Stromal cell of bone marrow (primary cell): ENCODE measurements at places on chromosomes 5 and 9.

DNA sequence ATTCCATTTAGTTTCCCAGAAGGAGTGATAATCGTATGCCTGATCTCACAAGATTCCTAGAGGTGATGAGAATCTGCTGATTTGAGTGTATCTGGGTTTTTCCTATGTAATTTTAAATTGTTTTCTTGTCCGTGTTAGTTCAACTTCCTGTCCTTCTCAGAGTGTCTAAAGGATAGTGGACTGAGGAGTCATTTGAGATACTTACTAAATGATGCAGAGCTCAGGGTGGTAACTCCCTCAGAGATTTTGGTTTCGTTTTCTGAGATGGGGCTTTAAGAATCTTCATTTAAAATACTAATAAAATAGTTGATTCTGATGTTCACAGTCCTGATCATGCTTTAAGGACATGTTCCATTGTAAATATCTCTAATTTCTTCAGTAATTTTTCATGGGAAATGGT is 30.3 kb downstream of the MELK start:
- peak; percentile 36 for DNase-seq

DNA sequence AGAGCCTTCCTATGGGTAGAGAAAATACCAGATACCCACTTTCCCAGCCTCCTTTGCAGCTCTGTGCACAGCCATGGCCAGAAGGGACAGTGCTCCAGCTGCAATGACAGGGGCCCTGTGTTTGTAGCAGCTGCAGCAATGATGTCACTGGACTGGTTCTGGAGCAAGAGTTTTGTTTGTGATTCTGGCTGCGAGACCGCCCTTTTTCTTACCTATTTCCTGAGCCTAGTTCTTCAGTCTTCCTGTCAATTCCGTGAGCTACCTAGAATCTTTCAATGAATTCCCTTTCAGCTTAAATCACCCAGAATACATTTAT is 10.0 kb upstream of the BOD1 start:
- no peak for DNase-seq

GRCh38 chr5:109690242-109690974 is 681 bp downstream of the MAN2A1 start:
- no peak for DNase-seq

GRCh38 chr5:95843733-95844223 is 21.3 kb upstream of the GLRX start:
- DNase-seq = no peak

DNA sequence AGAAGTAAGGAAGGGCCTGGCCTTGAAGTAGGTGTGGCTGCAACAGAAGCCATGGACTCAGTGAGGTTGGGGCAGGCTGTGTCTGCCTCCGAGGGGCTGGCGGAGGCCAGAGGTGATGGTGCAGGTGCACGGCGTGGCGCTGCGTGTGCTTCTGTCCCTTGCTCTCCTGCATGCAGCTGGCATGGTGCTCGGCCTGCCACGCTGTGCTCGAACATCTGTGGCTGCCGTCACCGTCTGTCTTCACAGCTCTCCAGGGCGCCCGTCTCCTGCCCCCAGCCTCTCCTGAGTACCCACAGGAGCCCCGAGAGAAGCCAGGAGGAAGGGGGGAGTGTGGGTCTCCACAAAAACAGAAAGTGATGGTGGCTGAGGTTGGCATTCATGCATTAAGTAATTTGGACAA is 193.7 kb downstream of the CACNA1B start:
- no peak for DNase-seq

- no peak for DNase-seq
Observed at GRCh38 chr5:22998774-22999173, 145.6 kb upstream of the CDH12 start.

DNA sequence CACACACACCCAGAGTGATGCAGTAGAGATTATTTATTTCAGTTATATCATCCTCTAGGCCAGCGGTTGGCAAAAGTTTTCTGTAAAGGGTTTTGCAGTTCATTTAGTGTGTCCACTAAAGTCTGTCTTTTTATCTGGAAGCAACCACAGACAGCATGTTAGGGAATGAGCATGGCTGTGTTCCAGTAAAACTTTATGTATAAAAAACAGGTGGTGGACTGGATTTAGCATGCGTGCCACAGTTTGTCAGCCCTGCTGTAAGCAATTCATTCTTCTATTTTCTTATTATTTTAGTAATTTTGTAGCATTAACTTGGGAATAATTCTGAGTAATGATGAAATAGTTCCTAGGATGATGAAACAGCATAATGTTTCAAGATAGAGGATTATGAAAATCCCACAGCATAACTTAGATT is 51.7 kb downstream of the CCNH start:
- peak; percentile 42 for DNase-seq

GRCh38 chr9:86782831-86783230 is 164.5 kb downstream of the GAS1 start:
- DNase-seq = no peak

- DNase-seq = no peak
Observed at GRCh38 chr5:131067636-131068035, 97.4 kb downstream of the HINT1 start.

- DNase-seq = no peak
Observed at GRCh38 chr5:150073677-150074076, 12.7 kb downstream of the CSF1R start.

DNA sequence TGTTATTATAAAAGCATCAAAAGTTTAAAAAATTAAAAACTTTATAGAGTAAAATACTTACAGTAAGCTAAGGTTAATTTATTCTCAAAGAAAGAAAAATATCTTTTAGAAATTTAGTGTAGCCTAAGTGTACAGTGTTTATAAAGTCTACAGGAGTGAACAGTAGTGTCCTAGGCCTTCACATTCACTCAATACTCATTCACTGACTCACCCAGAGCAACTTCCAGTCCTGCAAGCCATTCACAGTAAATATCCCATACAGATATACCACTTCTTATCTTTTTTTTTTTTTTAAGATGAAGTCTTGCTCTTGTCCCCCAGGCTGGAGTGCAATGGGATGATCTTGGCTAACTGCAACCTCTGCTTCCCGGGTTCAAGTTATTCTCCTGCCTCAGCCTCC is 73.1 kb upstream of the FST start:
- DNase-seq = no peak

DNA sequence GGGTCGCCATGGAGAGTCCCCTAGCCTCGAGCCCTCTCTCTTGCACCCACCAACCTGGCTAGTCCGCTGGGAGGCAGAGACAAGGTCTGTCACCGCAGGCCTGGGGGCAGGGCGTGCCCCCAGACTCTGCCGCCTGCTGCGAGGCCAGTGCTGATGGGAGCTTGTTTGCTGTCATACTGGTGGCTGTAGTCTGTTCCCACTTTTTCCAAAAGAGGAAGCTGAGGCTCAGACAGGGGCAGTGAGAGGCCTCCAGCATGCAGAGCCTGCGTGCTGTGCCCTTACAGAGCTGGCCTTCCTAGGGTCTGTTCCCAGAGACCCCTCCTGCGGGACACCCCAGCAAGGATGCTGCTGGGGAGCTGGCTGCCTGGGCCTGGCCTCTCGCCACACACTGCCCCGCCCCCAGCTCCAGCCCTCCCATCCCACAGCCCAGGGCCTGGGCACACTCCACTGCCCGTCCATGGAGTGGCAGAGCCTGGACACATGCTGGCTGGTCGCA is 21.0 kb upstream of the SUSD3 start:
- DNase-seq = no peak

DNA sequence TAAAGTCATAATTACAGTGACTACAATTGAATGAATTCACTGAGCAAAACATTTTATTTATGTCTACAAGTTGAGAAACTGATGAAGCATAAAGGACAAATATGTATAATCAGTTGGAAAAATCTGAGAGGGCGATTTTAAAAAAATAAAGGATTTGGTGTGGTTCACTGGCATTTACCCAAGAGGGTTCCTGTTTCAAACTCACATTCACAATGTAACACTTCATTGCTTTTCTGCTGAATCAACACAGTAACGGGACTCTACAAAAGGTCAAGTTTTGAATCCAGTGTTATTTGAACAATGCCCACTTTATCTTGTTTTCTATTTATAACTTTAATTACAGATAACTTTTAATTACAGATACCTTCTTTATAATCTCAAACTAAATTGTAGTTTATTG is 138.6 kb downstream of the NUDT12 start:
- peak; percentile 51 for DNase-seq

DNA sequence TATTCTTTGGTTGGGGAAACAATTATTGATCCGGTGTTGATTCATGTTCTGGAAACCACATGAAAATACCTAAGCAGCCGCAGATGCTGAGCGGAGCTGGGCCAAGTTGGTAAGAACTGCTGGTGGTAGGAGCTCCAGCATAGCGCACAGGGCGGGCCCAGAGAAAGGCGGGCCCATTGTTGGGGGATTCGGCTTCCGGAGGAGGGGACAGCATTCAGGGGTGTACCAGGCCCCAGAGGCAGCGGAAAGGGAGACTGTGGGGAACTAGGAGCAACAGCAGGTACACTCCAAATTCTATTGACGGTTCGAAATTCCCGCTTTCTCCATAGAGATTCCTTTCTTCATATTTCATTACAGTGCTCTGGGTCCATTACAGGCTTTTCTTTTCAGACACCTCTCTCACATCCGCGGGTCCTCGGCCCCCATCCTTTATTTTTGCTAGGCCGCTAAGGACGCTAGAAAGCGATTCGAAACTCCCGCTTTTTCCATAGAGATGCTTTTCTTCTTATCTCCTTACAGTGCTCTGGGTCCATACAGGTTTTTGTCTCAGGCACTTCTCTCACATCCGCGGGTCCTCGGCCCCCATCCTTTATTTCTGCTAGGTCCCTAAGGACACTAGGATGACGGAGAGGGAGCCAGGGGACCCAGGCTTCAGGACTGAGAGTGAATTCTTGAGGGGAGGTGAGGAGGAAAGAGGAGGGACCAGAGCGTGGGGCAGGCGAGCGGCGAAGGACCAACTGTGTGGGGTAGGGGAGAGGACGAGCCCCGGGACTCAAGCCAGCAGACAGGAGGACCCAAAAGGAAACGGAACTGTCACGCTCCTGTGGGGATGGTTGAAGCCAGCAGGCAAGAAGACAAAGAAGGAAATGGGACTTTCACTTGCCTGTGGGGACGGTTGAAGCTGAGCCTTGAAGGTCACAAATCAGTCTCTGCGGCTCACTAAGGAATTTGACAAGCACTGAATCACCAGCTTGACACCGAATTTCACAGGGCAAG is at the start of gene CCDC152:
CCDC152 (plus strand) TSS at position 213 of the 996 bp plus-strand sequence. CDS start 2,304 bp downstream, outside the sequence.
- peak; percentile 7 for DNase-seq

- DNase-seq = no peak
Observed at GRCh38 chr9:87425202-87425601, 72.5 kb upstream of the DAPK1 start.

DNA sequence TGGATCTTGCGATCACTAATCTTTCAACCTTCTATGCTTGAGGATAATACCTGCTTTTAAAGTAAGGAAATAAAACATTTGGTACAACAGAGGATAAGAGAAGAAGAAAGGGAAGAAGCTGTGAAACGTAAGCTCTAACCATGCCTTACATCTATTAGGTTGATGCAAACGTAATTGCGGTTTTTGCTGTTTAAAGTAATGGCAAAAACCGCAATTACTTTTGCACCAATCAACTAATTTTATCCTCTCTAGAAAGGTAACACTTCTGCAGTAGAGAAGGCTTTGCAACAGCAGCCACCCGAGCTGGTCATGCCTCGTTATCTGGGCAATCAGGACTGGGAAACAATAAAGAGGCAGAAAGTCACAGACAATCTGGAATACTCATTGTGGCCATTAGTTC is 224.1 kb downstream of the MED10 start:
- DNase-seq = no peak

DNA sequence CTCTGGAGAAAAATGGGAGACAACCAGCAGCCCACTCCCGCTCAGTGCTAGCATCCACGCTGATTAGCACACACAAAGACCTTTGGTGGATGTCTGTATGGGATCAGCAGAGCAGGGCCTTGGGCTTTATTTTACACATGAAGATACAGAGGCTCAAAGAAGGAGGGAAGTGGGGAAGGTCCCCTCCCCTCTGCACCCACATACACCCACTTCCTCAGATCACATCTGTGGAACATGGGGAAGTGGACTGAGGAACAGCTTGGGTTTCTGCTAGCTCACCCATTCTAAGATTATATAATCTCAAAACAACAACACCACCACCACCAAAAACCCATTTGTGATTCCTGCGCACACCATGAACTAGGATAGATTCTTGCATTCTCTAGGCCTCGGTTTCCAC is 14.0 kb downstream of the GGTA1 start:
- no peak for DNase-seq

GRCh38 chr5:164663198-164663989 is 1158.0 kb downstream of the MAT2B start:
- no peak for DNase-seq

- no peak for DNase-seq
Observed at GRCh38 chr5:176413255-176413565, 3.1 kb downstream of the CLTB start.

DNA sequence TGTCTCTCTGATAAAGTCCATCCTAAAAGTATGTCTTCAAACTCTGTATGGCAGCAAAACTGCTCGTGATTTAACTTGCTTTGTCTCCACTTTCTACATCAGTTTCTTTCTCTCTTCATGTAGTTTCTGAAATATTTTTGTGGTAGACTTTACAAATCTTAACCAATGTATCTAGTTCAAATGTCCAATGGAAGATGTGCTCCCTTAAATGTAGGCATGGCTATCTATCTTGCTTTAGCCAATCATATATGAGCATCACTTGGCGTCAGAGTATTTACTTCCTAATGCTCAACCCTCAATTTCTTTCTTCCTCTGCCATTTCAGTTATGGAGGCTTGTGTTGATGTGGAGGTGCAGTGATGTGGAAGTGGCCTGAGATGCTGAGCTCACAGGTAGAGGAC is 206.1 kb upstream of the ZNF608 start:
- DNase-seq = no peak

- DNase-seq = peak; percentile 38
Observed at GRCh38 chr5:109141222-109142200, 268.3 kb downstream of the PJA2 start.

- DNase-seq = no peak
Observed at GRCh38 chr5:483434-484140, 40.6 kb downstream of the EXOC3 start.

DNA sequence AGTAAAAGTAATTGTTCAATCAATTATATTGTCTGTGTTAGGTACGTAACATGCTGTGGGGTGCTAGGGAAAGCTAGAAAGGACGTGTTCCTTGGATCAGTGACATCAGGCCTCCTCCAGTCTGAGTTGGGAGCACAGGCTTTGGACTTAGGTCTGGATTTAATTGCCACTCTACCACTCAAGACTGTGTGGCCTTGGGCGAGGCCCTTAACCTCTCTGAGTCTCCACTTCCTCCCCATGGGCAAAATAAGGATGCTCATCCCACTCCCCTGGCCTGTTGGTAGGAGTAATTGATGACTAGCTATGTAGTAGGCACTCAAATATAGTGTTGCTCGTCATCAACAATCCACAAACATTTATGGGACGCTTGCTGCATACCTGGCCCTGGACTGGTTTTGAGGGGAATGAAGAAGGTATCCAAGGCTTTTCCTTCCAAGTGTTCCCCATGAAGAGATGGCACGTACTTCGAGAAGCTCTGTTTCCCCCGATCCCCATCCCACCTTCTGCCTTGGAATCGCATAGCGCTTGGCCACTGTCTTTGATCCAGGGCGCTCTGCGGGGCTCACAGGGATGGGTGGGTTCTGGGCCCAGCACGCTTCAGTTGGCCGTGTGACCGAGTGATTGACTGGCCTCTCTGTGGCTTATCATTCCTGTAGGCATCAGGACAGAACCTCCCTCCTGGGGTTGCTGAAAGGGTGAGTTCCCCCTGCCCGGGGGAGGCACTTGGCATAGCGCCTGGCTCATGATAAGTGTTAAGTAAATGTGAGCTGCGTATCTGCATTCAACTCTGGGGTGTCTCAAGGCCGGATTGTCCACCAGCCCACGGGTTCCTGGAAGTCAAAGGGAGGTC is 8.1 kb downstream of the FGF18 start:
- DNase-seq = no peak

- DNase-seq = no peak
Observed at GRCh38 chr5:100647461-100648230, 112.5 kb downstream of the FAM174A start.

GRCh38 chr9:134490446-134490845 is 151.2 kb upstream of the COL5A1 start:
- DNase-seq = no peak
